HFFc6 (cell line): ENCODE measurements at places on chromosomes 16 and 17. TPM values are rescaled to one million over a fixed set of nuclear protein-coding genes. Genes with fewer than 3 reads are reported as not detected.

GRCh38 chr17:64418506-64419339, 28.1 kb upstream of the PECAM1 start:
- DNase-seq: peak; percentile 78

- no peak for DNase-seq
These were observed 23.4 kb downstream of the NME3 start for GRCh38 chr16:1747934-1748333.

DNA sequence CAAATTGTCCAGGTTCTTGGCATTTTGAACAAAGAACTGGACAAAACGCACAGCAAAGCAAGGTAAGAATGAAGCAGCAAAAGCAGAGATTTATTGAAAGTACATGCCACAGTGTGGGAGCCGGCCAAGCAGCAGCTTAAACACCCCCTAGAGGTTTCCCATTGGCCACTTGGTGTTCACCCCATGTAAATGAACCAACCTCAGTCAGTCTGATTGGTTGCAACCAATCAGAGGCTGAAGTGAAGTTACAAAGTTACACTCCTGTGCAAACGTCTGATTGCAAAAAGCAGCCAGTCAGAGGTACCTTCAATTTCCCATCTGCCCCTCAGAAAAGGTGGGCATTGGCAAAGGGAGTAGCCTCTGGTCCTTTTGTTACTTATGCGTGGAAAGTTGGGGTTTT, 8.8 kb upstream of the ZNF263 start:
- DNase-seq: no peak

DNA sequence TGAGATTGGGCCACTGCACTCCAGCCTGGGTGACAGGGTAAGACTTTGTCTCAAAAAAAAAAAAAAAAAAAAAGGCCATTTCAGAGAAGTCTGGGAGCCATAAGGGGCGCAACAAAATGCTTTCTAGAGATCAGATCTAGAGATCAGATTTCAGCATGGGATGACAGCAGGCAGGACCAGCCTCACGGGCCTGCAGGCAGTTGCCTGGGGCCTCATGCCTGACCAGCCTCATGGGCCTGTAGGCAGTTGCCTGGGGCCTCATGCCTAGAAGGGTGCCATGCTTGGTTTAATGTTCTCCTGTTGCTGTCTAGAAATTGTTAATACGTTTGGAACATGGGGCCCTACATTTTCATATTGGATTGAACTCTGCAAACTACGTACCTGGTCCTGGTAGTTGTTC, 59.4 kb downstream of the MARF1 start:
- no peak for DNase-seq

- DNase-seq: peak; percentile 47
These were observed 4.8 kb downstream of the ATP2A3 start for GRCh38 chr17:3959295-3959899.

DNA sequence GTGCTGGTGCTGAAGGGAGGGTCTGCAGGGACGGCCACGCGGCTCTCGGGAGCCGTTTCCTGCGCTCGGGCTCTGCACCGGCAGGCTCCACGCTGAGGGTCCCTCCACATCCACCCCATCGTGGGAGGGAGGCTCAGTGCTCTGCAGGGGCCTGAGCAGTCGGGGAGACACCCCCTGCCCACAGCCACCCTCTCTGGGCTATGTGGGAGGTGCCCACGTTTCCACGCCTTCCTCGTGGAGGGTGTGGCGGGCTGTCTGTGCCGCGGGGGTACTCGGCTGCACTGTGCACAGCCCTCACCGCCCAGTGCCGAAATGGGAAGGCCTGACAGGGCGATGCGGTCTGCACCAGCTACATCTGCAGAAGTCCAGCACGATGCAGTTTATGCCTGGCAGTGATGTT, 25.5 kb upstream of the ZNF750 start:
- DNase-seq: no peak

- DNase-seq: no peak
These were observed 26.7 kb upstream of the ERN1 start for GRCh38 chr17:64156670-64157069.

GRCh38 chr16:72743011-72743761, 304.7 kb downstream of the ZFHX3 start:
- peak; percentile 22 for DNase-seq

GRCh38 chr17:50598487-50598886, 36.2 kb upstream of the ABCC3 start:
- DNase-seq: no peak

GRCh38 chr16:3431779-3432219, 11.5 kb downstream of the ZNF597 start:
- no peak for DNase-seq

DNA sequence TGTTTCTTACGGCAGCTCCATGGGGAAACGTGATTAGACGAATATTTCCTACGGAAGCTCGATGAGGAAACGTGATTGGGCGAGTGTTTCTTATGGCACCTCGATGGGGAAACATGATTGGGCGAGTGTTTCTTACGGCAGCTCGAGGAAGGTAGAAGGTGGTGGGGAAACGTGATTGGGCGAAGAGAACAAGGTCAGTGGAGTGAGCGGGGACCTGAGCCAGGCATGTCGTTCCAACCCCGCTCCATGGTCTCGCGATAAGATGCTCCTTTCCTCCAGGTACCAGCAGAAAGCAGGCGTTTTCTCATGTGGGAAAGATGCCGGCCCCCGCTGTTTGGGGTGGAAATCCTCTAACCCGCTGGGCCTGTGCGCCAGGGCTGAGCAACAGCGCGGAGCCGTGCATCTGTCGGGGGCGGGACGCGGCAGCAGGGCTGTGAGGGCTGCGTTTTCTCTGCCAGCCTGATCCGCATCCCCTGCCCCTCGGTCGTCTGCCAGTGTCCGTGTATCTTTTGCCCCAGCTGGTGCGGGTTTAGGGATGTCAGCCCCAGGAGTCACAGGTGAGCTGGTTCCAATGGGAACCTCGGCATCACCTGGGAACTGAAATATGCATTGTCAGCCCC, 25.6 kb upstream of the DOC2B start:
- no peak for DNase-seq

DNA sequence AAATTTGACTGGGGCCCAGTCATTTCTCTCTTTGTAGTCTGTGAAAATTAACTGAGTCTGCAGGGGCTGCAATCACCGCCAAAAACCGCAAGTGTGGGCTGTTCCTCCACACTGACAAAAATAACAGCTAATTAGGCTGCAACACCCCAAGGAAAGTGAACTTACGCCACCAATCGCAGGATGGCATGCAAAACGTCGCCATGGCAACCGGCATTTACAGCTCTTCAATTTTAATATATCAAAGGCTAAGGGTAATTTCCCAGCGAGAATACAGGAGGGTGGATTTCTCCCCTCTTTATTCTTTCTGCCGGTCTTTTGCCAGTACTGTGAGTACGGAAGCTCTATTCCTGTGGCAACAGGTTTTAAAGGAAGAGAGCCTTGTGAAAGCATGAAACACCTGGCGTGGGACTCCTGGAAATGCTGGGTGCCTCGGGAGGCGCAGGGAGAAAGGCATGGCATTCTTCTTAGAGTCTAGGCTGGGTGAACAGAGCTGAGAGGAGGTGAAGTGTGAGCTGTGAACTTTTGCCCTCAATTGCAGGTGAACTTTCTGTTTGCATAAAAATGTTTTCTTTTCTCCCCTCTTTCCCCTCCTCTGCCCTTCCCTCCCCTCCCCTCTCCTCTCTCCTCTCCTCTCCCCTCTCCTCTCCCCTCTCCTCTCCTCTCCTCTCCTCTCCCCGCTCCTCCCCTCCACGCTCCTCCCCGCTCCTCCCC, 399.7 kb downstream of the XYLT1 start:
- DNase-seq: no peak

DNA sequence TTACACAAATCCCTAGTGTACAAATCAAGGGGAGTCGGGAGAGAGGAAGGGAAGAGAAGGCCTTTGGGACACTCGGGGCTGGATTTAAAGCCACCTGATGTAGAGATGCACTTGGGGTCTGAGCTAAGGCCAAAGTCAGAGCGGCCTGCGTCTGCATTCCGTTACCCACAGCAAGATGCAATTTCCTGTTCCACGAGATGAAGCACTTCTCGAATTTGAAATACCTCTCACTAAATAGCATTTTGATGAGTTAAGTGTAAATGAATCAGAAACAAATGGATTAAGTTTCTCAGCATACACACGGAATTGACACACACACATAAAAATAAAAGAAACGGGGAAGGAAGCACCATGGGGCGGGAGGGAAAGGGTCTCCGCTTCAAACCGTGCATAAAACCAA, 386.0 kb downstream of the SOX9 start:
- no peak for DNase-seq

- DNase-seq: peak; percentile 81
These were observed at the start of gene OSBPL7 for GRCh38 chr17:47821424-47822391. Gene OSBPL7, minus strand, starts transcription at chr17:47821794. Its CDS starts 1,516 bp downstream, at chr17:47820278.

- DNase-seq: no peak
These were observed 257.1 kb downstream of the FTO start for GRCh38 chr16:53960954-53961616.

DNA sequence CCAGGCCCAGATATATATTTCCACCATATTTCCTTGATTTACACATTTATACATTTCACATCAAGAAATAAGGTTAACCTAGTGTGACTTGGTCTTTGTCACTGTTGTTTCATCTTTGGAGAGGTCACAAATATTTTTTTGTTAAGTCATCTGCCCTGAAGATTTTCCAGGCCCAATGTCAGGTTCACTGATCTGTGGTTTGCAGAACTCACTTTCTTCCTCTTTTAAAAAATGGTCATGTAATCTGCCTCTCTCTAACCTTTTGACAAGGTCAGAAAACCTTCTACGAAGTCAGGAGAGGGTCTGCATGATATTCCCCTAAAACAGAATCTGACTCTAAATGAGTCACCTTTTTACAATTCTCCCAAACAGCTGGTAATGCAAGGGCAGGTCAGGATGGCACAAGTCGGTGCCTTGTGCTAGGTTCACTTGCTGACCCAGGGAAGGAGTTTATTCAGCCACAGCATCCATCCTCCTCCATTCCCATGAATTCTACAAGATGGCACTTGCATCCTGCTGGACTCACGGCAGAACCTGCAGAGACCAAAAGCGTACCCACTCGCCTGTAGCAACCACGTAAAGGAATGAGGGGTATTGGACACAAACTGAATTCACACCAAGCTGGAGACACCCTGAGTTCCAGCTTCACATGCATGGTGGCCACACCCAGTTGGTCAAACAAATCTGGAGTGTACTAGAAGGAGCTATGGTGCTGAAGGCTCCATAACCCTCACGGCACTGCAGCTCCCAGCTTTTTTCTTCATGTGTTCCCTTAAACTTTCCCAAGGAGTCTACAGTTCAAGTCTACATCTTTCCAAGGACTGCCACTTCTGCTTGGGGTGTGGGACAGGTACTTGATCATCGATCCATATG, 1.6 kb upstream of the KIAA0513 start:
- DNase-seq: no peak

DNA sequence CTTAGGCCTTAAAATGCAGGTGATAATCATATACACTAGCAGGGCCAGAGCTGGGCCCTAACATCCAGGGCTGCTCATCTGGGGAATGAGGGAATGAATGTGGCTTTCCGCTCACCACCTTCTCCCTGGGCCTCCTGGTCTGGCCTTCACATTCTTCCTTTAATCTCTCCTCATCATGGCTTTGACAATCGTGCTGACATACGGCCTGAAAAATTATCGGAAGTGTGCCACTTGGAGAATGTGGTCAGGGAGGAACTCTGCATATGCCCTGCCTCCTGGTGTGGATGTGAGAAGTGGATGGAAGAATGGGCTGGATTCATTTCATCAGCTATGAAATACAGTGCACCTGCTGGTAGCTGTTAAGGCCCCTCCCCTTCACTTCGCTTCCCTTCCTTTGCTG, 2.4 kb downstream of the WSCD1 start:
- no peak for DNase-seq

DNA sequence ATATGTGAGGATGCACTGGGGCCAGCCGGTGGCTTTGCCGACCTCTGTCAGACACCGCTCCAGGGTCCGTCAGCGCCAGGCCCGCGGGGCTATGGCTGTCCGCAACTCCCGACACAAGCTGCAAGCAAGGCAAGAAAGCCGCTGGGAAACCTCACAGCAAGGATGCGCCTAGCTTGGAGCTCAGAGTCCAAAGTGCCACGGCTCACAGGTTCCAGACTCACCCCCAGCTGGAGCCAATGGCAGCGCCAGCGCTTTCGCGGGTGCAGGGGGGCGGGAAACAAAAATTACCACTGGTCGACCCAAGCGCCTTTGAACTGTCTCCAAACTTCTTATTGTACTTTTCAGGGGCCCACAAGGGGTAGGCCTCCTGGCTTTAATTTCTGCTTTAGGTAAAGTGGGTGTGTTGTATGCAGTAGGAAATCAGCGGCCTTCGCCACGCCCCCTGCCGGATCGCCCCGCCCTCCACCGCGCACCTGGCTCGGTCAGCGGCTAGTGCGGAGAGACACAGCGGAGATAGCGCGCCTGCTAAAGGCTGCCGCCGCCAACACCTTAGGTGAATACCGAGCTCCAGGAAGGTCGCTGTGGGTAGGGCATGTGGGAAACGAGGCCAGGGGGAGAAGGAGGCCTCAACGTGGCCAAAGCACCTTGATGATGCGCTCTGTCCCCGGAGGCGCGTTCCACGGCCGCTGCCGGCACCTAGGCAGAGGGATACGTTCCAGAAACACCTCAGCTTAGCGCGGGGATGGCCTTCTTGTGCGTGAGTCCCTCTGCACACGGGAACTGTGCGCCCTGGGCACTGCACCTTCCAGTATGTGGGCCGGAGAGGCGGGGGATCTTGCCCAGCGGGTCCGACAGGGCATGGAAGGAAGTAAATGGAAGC, 61.0 kb upstream of the RBL2 start:
- DNase-seq: no peak

DNA sequence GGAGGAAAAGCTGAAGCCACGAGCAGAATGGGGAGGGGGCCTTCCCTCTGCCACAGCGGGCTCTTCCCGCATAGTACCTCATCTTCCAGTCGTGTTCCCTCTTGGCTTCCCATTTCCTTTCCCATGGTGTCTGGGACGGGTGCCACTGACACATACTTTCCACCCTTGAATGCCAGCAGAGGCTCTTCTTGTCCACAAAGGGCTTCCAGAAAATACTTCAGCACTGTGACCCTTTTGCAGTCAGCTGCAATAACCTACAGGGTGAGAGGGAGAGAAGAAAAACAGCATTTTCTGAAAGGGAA, 30.7 kb downstream of the HIC1 start:
- DNase-seq: no peak

- DNase-seq: no peak
These were observed 1.4 kb downstream of the CBFA2T3 start for GRCh38 chr16:88975511-88976061.

- DNase-seq: no peak
These were observed 140.5 kb downstream of the CACNG3 start for GRCh38 chr16:24396350-24397271.

- DNase-seq: no peak
These were observed 18.5 kb upstream of the LLGL1 start for GRCh38 chr17:18206962-18207361.

Gene VMO1
- total RNA-seq: not detected in 2 replicates

Gene SPATA32
- total RNA-seq: not detected in 3 replicates

Gene BIRC5
- total RNA-seq: 40.4 to 89.7 TPM (median 68.6 TPM) in 3 replicates

Gene GPR179
- total RNA-seq: not detected in 3 replicates

Gene FBXW10
- total RNA-seq: not detected in 2 replicates

Gene ENDOV
- total RNA-seq: 13.5 to 16.9 TPM (median 16.3 TPM) in 3 replicates

Gene ETV4
- total RNA-seq: 4.5 to 5.7 TPM (median 5.5 TPM) in 3 replicates

Gene CDH11
- 514 to 536 TPM (median 520 TPM) in 3 replicates for total RNA-seq

Gene C1QTNF8
- total RNA-seq: not detected in 3 replicates

Gene TRPV3
- total RNA-seq: 0.08 and 0.43 TPM in 2 replicates

Gene SLC13A2
- total RNA-seq: 0.07 TPM in 1 of 3 replicates, not detected in the others

Gene ATP1B2
- not detected in 3 replicates for total RNA-seq

Gene CD300LB
- not detected in 3 replicates for total RNA-seq

Gene NUPR1
- total RNA-seq: 39.7 to 70.1 TPM (median 48.2 TPM) in 3 replicates

Gene ENPP7
- total RNA-seq: not detected in 3 replicates

Gene CCL5
- not detected in 3 replicates for total RNA-seq

Gene GNGT2
- total RNA-seq: not detected in 3 replicates

Gene PARD6A
- 0.89 to 1.0 TPM (median 1.00 TPM) in 3 replicates for total RNA-seq

Gene LAT
- total RNA-seq: 2.1 to 6.1 TPM (median 4.0 TPM) in 3 replicates
